ENCODE measurements at places on chromosomes 5 and 9.

DNA sequence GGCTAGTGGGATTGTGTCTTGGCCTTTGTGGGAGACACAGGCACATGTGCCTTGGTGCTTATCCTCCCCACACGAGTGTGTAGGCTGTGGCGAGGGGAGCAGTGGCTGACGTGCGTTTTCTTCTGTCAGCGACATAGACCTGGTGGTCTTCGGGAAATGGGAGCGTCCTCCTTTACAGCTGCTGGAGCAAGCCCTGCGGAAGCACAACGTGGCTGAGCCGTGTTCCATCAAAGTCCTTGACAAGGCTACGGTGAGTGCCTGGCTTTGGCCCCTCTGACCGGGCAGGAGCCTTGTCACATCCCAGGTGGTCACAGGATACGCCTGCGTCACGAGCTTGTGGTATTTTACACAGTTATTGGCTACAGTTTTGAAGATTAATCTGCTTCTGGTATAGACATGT, 26.4 kb downstream of the TENT4A start:
- no peak for DNase-seq

GRCh38 chr5:17379100-17379951, 118.7 kb upstream of the TAF11L2 start:
- peak; percentile 9 for DNase-seq

DNA sequence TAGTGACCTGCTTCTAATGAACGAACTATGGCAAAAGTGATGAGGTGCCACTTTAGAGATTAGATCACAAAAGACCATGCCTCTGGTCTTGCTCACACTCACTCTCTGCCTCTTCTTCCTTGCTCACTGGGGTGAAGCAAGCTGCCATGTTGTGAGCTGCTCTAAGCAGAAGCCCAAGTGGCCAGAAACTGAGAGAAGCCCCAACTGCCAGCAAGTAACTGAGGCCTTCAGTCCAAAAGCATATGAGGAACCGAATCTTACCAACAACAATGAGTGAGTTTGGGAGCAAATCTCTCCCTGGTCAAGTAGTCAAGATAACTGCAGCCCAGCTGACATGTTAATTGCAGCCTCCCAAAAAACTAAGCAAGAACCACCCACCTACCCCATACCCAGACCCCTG, 126.0 kb upstream of the ACO1 start:
- no peak for DNase-seq

- DNase-seq, result no peak
These were observed 146.5 kb downstream of the PPP2R2B start for GRCh38 chr5:146731909-146732659.

DNA sequence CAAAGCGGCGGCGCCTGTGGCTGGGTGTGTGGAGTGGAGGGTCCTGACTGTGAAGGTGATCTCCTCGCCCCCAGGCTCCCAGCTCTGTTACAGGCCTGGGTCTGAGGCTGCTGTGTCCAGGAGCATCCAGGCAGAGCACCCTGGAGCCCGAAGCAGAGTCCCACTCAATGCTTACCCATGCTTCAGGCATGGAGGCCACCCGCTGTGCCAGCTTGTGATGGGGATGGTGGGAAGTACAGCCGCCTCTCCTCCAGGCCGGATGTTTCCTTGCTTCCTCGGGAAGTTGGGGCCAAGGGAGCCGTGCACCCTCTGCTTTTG, 255.9 kb upstream of the IRX1 start:
- no peak for DNase-seq

DNA sequence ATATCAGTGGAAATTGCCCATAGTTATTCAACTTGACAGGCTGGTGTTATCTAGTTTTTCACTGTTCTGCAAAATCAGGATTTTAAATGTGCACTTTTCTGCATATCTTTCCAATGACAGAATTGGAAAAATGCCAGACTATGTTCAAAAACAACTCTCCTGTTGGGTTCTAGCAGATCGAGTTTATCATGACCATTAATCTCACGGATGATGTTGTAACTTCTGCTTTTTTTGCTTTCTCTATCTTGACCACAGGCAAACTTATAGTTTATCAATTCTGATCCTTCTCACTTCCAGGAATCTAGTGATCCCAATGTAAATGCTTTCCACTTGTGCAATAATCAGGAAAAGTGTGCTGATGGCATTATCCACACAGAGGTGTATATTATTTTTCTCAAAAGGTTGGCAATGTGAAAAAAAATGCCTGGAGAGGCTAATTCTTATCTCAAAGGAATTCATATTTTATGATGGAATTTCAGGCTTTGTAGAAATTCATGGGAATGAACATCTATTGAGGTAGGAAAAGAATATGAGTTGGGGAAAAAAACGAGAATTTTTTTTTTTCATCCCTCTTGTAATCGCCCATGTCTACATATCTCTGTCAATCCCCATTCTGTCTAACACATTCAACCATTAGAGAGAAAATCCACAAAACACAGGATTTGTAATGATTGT, 73.6 kb upstream of the DAB2 start:
- no peak for DNase-seq

DNA sequence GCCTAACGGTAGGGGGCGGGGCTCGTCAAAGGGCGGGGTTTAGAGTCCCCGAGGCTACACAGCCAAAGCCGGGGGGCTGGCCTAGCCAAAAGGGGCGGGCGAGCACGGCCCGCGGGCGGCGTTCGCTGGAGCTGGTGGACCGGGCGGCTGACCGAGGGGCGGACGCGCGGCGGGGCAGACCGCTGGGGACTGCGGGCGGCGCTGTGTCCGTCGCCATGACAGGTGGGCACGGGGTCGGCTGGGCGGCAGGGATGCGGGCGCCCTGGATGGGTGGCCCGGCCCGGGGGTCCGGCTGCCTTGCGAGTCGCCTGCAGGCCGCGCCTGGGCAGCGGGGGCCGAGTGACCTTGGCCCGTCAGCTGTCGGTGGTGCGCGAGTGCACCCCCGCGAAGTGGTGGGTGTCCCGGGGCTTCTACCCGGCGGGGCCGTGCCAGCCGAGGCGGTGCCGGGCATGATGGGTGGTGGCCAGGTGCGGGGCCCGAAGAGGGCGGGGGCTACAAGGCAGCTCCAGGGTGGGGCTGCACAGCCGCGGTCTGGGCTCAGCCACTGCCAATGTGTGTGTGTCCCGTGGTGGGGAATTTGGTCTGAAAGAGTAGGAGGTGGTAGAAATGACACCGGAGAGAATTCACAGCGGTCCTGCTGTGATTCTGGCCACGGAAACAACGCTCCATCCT, at the start of gene CARD19:
Gene CARD19, plus strand, starts transcription at position 87 of the 672 bp plus-strand sequence. Its CDS starts 129 bp downstream, at position 216.
- peak; percentile 69 for DNase-seq

GRCh38 chr5:88235828-88236227, 32.8 kb downstream of the TMEM161B start:
- DNase-seq, result no peak

DNA sequence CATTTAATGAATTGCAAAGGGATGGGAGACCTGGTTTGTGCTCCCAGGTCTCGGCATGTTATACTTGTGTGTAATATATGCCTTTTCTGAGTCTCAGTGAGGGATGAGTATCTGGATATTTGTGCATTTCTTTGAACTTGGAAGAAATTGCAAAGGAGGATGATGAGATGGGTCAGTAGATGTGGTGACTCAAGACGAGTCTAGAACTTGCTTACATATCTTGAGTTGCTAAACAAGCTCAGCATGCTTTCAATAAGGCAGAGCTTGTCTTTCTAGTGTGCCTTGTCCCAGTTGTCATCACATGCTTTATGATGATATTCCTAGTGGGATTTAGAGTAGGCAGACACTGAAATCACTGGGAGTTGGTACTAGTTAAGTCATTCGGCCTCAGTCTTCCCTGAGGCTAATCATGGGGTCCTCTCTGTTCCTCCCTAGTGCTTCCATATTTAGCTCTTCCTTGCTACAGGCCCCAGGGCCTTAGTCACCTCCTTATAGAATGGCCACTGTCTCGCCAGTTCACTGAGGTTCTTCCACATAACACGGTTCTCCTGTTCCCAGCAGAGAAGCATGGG, 222.3 kb downstream of the ARRDC3 start:
- no peak for DNase-seq

DNA sequence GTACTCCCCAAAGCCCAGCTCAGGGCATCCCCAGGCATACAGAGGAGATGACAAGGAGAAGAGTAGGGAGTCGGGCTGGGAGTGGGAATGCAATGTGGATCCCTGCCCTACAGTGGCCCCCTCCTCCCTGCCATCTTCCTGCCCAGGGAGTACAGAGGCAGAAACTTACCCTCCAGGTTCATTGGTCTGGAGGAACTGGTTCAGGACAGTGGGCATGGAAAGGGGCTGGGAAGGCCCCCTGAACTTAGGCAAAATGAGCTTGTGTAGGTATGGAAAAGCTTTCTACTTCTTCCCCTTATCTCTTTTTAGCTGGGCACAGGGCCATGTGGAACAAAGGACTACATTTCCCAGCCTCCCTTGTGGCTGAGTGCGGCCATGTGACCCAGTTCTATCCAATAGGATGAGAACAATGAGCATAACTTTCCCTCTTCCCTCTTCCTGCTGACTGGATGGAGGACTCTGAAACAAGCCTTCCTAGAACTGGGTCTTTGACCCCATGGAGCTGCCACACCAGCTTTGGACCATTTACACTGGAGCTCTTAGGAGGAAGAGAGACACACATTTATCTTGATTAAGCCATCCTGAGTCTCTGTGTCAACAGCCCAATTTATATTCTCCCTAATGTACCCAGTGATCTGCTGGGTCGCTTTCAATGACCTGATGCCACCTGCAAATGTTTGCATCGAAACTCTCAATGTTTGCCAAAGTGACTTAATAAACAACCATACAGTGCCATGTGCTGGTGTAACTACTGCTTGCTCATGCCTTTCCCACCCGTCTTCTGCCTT, 25.0 kb upstream of the HMCN2 start:
- peak; percentile 93 for DNase-seq

- DNase-seq, result no peak
These were observed 82.0 kb upstream of the WWC1 start for GRCh38 chr5:168209244-168209995.

DNA sequence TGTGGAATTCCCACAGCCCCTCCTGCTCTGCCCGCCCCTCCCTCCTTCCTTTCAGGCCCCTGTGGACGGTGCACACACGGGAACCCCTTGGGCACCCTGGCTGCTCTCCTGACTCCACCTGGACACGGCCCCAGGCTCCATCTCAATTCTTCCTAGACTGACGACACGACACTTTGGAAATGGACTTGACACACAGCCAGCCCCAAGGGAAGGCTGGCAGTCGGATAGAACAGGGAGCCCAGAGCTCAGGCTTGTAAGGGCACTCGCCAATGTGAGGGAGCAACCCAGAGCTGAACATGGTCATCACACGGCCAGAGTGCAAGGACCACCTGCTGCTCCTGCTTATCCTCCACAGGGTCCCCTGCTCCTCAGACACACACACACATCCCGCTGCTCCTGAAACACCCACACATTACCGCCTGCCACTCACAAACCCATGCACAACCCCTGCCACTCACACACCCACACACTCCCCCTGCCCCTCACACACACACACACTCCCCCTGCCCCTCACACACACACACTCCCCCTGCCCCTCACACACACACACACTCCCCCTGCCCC, 8.9 kb downstream of the SLC9A3 start:
- no peak for DNase-seq

- DNase-seq, result no peak
These were observed 18.1 kb upstream of the WWC1 start for GRCh38 chr5:168273056-168273980.

- no peak for DNase-seq
These were observed 37.8 kb downstream of the SLC38A9 start for GRCh38 chr5:55674340-55674739.
